Left hindlimb (tissue), 1 donor: ENCODE measurements at places on chromosomes 3 and 15.
A peak's percentile ranks its signal among the peaks of the same experiment; 100 is the strongest.

- DNase-seq, result no peak
Measured at GRCh38 chr3:127671523-127672428, 976 bp upstream of the ABTB1 start.

DNA sequence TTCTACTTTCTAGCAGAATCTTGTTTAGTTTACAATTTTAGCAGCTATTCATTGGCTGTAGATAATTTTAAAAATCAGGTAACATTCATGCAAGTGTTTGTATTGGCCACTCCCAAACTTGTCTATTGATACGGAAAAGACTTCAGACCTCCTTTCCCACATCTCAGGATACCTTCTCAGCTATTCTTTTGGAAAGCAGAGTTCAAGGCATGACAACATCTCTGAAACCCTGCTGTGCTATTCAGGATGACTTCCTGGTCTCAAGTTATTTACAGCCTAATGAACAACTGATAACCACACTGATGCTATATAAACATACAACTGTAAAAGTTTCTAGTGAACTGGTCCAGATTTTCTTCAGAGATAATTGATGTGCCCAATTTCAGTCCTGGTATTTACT is 55.8 kb downstream of the DZIP3 start:
- no peak for DNase-seq

DNA sequence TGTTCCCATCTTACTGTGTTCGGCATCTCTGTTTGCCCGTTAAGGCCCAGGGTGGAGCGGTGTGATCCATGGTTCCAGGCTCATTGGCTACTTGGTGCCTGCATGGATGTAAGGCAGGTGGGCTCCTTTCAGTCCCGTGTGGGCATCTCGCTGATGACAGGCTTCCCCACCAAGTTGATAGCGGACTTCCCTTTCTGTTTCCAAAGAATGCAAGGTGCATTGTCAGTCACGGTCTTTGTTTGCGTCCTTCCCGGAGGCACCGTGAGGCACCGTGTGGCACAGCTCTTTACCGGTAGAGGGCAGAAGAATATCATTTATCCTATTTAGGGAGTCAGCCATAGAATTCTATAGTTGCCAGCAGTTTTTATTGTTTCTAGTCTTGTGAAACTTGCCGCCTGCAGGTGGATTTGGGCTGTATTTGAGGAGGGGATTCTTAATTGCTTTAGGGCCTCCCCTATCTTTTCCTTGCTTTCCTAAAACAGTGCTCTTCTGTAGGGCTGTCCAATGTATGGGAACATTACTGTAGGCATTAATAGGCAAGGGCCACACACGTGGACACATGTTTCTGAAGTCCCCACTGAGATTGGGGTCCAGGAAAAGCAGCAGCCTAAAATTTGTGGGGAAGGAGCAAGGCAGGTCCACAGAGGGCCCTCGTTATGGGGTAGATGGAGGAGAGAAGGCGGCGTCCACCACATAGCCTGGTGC is 244.1 kb downstream of the SLCO3A1 start:
- peak; percentile 62 for DNase-seq

DNA sequence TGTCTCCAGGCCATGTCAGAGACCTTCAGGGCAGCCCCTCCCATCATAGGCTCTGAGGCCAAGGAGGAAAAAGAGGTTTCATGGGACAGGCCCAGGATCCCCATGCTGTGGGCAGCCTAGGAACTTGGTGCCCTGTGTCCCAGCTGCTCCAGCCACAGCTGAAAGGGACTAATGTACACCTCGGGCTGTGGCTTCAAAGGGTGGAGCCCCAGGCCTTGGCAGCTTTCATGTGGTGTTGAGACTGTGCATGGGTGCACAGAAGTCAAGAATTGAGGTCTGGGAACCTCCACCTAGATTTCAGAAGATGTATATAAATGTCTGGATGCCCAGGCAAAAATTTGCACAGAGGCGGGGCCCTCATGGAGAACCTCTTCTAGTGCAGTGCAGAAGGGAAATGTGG is 6.6 kb upstream of the SSR3 start:
- no peak for DNase-seq

GRCh38 chr15:33084661-33085060 is 109.9 kb downstream of the FMN1 start:
- no peak for DNase-seq

- DNase-seq, result no peak
Measured at GRCh38 chr15:72671525-72671924, 14.5 kb downstream of the HIGD2B start.

GRCh38 chr3:144746631-144747030 is 775.0 kb downstream of the DIPK2A start:
- DNase-seq, result no peak

DNA sequence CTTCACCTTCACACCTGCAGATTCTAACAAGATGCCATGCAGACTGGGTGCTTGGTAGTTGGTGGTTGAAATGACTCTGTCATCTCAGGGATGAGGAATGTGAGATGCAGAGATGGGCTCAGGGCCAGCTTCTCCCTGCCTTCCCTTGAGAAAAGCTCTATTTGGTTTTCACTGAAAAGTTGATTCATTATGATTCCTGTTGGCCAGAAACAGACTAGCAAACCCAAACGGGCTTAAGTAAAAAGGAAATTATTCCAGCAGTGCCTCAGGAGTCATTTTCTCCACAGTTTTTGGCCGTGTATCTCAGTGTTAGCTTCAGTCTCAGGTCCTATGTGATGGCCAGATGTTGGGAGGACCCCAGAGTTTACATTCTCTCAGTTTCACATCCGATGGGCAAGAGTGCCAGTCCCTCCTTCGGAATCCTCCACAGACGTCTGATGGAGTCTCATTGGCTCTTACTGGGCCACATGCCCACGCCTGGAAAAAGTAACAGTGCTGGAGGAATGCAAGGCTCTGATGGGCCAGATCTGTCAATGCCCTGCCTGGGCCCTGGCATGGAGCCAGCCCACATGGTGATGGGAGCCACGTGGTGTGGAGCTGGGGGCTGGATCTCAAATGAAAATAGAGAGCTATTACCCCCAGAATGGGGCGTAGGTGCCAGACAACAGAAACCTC is 22.3 kb upstream of the SACM1L start:
- DNase-seq, result peak; percentile 81

DNA sequence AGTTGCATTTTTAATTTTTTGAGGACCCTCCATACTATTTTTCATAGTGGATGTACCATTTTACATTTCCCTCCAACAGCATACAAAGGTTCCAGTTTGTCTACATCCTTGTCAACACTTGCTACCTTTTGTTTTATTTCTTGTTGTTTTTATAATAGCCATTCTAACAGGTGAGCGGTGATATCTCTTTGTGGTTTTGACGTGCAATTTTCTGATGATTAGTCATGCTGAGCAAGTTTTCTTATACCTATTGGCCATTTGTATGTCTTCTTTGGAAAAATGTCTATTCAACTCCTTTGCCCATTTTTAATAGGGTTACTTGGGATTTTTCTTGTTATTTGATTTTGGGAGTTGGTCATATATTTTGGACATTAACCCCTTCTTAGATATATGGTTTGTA is 187.0 kb downstream of the CDIN1 start:
- no peak for DNase-seq

GRCh38 chr15:32803631-32804030 is 85.8 kb downstream of the GREM1 start:
- DNase-seq, result no peak

- DNase-seq, result no peak
Measured at GRCh38 chr15:85494048-85494777, 113.8 kb downstream of the AKAP13 start.

- no peak for DNase-seq
Measured at GRCh38 chr15:46751303-46751702, 966.0 kb upstream of the SEMA6D start.

- DNase-seq, result no peak
Measured at GRCh38 chr3:85164436-85164835, 205.6 kb downstream of the CADM2 start.

GRCh38 chr3:192260116-192261010 is 467.0 kb downstream of the FGF12 start:
- DNase-seq, result no peak

GRCh38 chr3:30020380-30020779 is 586.0 kb upstream of the TGFBR2 start:
- DNase-seq, result no peak

GRCh38 chr3:152175528-152175889 is 93.2 kb upstream of the MBNL1 start:
- no peak for DNase-seq

GRCh38 chr3:129635656-129636055 is 29.2 kb upstream of the PLXND1 start:
- no peak for DNase-seq

DNA sequence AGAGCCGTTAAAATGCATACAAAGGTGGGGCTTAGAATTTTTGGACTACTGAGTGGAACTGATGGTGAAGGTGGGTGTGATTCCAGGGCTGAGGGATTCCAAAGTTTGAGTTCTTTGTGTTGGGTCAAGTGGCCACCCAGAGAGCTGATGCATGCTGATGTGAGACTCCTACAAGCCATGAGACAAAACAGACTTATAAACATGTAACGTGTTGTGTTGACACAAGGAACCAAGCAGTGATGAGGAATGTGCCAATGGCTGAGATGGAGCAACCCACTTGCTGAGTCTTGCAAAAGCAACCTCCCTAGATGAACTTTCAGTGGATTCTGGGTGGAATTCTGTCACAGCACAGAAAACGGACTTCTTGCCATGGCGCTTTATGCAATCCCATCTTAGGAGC is 289.0 kb downstream of the TLE3 start:
- no peak for DNase-seq

- no peak for DNase-seq
Measured at GRCh38 chr3:128392818-128393544, 73.7 kb downstream of the DNAJB8 start.

DNA sequence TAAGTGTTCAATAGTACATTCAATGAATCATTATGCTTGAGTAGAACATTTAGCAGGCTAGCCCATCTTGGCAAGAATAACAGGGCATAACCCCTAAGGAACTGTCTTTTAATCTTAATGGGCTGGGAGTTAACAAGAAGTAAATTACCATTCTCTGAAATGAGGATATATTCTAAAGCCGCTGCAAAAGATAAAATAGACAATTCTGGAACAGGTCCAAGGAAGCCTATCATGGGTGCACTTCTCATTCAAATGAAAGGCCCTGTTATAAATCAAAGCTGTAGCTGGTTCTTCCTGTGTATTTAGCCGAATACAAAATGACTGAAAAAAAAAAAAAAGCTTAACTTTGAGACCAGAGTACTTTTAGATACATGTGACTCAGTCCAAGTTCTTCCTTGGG is 15.6 kb downstream of the MTHFS start:
- DNase-seq, result no peak

DNA sequence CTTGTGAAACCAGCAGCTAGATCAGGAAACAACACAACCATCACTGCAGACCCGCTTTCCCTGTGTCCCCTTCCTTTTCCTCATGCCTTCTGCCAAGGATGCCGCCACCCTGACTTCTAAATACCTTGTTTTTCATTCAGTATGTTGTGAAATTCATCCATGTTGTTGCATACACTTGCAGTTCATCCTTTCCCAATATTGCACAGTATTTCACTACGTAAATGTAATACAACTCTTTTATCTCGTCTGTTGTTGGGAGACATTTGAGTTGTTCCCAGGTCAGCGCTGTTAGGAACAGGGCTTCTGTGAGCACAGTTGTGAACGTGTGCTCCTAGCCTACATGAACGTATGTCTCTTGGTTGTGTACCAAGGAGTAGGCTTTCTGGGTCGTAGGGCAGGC is 24.2 kb downstream of the TLNRD1 start:
- DNase-seq, result no peak

- no peak for DNase-seq
Measured at GRCh38 chr15:25652704-25653103, 210.4 kb downstream of the ATP10A start.

GRCh38 chr15:98953968-98954367 is 53.6 kb downstream of the PGPEP1L start:
- no peak for DNase-seq

GRCh38 chr3:134630506-134630905 is 20.3 kb downstream of the KY start:
- DNase-seq, result no peak

GRCh38 chr3:16932877-16933276 is 48.1 kb downstream of the PLCL2 start:
- DNase-seq, result no peak

DNA sequence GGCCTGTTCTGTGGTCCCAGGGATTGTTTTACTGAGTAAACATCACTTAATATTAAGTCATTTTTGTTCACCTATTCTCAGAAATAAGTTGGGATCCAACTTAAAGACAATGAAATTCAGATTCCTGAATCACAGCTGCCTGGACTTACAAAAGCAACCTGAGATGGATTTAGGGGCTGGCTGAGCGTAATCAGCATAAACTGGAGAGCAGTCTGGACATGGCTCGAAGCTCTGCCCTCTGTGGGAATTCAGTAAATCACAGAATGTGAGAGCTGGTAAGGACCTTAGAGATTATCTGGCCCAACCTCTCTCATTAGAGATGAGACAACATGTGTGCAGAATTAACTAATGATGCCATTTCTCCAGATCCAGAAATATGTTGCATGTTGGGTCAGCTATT is 23.7 kb downstream of the CCDC80 start:
- no peak for DNase-seq

GRCh38 chr15:79243723-79244122 is 38.8 kb upstream of the ANKRD34C start:
- no peak for DNase-seq

DNA sequence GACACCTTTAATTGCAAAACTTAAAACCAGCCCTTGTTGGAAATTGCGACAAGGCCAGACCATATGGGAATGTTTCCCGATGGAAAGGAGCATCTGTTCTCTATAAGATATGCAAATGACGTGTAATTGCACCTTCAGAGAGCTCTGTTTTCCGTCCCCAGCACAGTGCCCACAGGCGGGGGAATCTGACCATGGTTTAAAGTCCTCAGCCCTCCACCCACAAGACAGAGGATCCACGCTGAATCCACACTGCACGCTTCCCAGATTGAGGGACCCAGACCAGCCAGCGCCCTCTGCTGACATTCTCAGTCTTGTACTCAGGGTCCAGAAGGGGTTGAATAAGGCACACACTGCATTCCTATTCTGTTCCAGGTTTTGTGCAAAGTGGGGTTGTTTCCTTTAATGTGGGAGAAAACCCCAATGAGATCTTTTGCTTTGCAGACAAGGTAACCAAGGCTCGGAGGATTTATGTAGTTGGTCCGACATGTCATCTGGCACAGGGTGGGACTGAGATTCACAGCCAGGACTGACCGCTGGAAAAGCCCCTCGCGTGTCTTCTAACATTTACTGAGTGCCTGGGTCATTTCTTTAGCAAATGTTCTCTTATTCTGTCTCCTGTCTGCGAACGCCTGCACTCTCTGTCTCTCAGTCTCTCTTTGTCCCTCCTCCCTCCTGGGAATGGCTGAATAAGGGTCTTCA is 36.8 kb upstream of the KLHL25 start:
- DNase-seq, result peak; percentile 72

GRCh38 chr15:42371096-42371495 is 11.8 kb downstream of the CAPN3 start:
- DNase-seq, result no peak
